Glutamatergic neuron (in vitro differentiated cells): ENCODE measurements at places on chromosomes 12 and 14.

- DNase-seq = no peak
Observed at GRCh38 chr12:20646239-20646827, 48.8 kb upstream of the SLCO1C1 start.

GRCh38 chr12:14935031-14935430, 3.3 kb downstream of the ERP27 start:
- DNase-seq = no peak

GRCh38 chr12:6288235-6288634, 22.2 kb upstream of the PLEKHG6 start:
- DNase-seq = no peak

DNA sequence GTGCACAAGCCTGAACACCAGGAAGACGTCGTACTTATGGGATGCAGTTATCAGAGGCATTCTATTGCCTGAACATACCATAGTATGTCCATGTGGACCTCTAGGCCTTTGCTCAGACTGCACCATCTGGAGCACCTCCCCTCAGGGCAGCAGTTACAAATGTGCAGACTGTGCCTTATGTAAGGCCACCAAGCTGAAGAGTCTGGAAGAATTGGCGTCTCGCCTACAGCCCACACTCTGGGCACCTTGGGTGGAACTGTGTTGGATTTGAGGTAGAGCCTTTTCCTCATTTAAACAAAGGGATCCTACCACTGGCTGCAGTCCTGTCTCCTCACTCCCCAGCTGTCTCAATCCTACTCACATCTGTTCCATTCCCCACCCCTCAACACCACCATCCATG, 204.3 kb upstream of the FRMD6 start:
- DNase-seq = no peak

DNA sequence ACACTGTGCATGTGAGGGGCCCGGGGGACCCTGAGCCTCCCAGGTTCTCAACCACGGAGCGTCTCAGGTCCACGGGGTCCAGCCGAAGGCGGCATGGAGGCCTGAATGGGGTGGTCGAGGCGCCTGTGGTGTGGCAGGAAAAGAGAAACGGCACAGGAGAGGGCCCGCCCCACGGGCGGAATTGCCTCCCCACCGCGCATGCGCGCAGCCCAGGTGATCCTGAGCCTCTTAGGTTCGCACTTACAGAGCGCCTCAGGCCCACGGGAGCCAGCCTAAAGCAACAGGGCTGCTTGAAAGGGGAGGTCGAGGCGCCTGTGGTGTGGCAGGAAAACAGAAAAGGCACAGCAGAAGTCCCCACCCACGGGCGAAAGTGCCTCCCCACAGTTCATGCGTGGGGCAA, 311.0 kb downstream of the ALG10 start:
- DNase-seq = no peak

DNA sequence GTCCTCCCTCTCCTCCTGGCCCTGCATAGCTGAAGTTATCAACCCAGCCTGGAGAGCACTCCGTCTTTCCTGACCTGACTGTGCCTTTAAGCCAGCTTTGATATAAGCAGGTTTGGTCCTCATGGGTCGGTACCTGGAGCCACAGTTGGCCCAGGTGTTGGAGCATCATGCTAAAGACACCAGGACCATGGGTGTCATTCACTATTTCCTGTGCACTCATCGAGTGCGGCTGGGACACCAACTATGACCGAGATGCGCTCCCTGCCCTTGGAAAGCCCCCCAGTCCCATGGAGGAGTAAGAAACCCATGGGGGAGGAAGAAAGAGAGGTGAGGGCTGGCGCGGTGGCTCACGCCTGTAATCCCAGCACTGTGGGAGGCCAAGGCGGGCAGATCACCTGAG, 78.9 kb upstream of the CCND2 start:
- no peak for DNase-seq

DNA sequence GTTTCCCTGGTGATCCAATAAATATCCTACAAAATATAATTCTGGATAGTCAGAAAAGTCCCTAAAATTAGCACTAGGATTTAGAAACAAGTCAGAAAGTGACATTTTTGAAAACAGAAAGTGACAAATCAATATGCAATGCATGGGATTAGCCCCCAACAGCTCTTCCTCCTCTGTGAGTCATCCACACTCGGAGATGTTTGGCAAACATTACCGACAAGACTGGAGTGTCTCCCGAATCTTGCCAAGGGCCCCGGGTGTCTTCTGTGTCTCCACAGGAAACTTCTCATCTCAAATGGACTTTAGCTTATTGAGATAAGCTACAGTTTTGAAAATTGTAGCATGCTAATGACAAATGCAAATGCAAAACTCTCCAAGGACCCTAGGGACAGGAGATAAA, 398.9 kb upstream of the CCDC196 start:
- DNase-seq = no peak

- DNase-seq = peak; percentile 62
Observed at GRCh38 chr12:55965240-55965639, 602 bp downstream of the PMEL start.

DNA sequence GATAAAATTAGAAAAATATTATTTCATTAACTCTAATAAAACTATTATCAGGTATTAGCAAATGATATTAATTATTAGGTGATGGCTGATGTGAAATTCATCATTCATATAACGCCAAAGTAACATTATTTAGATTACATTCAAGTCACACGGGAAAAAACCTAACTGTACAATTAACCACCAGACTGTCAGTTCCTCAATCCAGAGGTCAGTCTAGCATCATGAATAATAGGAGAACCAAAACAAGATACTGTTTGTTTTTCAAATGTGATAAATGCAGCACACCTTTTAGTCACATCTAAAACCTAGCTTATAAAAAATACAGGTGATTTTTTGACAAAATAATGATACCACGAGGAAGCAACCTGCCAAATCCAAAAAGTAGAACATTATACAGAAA, 19.6 kb downstream of the SENP1 start:
- DNase-seq = no peak

GRCh38 chr12:69099201-69099837, 140.1 kb upstream of the CPSF6 start:
- DNase-seq = no peak

GRCh38 chr14:105860615-105861580, 334.5 kb downstream of the TMEM121 start:
- no peak for DNase-seq

GRCh38 chr14:94501588-94502516, 7.4 kb downstream of the SERPINA12 start:
- no peak for DNase-seq

DNA sequence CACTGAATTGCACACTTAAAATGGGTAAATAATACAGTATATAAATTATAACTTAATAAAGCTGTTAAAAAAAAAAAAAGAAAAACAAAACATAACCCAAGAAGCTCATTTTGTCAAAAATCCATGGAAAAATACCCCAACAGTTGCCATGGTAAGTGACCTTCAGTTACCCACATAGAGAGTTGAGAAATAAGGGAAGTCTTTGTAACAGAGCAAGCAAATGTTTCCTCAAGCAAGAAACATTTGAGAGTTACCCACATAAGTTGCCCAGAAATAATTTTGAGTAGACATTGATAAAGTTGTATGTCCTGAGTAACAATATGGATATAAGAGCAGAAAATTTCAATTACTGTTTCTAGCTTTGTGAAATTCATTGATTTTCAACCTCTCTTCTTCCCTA, 227.4 kb downstream of the CCDC59 start:
- no peak for DNase-seq

GRCh38 chr12:18454330-18454729, 193.0 kb downstream of the PIK3C2G start:
- DNase-seq = no peak

DNA sequence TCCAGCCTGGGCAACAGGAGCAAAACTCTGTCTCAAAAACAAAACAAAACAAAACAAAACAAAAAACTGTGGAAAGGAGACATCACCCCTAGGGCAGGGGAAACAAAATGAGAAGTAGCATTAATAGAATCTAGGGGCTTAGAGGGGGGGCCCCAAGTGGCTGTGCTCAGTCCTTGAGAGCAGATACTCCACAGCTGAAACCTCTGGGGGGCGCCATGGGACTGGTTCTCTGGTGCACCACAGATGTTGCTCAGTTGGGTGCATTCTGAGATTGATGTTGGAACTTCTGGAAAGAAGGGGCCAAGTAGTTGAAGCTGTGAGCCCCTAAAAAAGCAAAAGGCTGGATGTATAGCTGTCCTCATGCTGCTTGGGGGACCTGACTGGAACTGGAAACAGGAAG, 11.8 kb upstream of the SYNE2 start:
- no peak for DNase-seq

GRCh38 chr12:9902539-9903228, 21.4 kb downstream of the KLRF2 start:
- DNase-seq = no peak

GRCh38 chr14:95294320-95294719, 25.4 kb downstream of the CLMN start:
- DNase-seq = no peak

DNA sequence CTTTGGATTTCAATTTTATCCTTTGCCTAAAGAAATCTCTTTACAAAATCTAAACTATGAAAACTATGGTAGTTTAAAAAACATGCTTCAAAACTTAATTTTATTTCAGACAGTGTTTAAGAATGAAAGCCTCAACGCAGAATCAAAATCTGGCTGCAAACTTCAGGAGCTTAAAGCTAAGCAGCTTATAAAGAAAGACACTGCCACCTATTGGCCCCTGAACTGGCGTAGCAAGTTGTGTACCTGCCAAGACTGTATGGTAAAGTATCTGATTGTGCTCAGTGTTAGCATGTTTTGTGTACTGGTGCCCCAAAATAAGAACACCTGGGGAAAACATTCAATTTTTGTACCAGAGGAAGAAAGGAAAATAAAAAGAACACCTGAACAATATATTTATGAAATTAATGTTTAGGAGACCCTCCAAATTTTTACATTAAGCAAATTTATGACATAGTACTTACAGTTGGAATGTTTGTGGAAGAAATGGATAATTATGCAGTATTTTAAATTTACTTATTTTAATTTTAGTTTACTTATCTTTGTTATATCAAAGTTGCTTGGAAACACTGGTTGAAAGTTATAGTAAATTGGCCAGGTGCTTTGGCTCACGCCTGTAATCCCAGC, 12.2 kb downstream of the UBR7 start:
- DNase-seq = no peak

DNA sequence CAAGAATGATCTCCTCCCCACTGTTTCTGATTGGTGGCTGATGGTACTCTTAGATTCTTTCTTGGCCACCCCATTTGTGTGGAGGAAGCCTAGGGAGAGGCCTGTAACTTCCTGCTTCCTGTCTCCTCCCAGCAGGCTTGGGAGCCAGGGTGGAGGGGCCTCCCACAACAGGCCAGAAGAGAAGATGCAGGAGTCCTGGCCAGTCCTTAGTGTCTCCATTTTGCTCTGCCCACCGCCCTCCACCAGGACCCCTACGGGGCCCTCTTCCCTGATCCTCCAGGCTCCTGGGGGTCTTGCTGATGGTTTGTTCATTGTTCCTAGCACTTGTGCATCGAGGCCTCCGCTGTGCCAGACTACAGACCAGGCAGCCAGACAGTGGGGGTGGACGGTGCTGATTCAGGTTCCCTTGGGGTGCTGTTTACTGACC, 6.8 kb downstream of the TSPAN9 start:
- DNase-seq = peak; percentile 13

DNA sequence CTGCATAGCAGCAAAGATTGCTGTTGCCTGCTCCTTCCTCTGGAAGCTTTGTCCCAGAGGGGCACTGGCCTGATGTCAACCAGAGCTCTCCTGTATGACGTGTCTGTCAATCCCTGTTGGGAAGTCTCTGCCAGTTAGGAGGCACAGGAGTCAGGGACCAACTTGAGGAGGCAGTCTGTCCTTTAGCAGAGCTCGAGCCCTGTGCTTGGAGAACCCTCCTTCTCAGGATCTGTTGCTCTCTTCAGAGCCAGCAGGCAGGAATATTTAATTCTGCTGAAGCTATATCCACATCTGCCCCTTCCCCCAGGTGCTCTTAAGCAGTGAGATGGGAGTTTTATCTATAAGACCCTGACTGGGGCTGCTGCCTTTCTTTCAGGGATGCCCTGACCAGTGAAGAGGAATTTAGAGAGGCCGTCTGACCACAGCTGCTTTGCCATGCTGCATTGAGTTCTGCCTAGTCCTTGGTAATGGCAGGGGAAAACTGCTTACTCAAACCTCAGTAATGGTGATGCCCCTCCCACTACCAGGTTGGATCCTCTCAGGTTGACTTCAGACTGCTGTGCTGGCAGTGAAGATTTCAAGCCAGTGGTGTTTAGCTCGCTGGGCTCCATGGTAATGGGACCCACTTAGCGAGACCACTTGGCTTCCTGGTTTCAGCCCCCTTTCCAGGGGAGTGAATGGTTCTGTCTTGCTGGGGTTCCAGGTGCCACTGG, 218.6 kb upstream of the SLC38A2 start:
- DNase-seq = peak; percentile 29

GRCh38 chr12:80260269-80260668, 160.9 kb downstream of the OTOGL start:
- DNase-seq = no peak

GRCh38 chr12:76462668-76463224, 96.8 kb downstream of the OSBPL8 start:
- DNase-seq = no peak

DNA sequence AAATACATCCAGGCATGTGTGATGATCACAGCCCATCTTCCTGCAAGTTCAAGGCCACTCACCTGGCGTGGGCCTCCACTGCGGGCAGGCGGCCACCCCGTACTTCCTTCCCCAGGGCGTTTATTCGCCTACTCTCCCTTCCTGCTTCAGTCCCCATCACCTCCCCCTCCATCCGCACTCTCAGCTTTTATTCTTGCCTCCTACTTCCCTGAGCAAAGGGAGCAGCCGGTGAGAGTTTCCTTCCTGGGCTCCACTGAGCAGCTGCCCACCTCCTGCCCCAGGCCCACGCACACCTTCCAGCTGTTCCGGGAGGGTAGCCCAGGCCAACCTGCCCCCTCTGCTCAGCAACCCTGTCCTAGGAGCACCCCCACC, 4.1 kb downstream of the CYP46A1 start:
- no peak for DNase-seq

- DNase-seq = no peak
Observed at GRCh38 chr12:26699237-26699636, 133.8 kb downstream of the ITPR2 start.

GRCh38 chr14:79571366-79571765, 639.9 kb downstream of the DIO2 start:
- DNase-seq = no peak

- DNase-seq = no peak
Observed at GRCh38 chr12:70645494-70646317, 8.5 kb upstream of the PTPRB start.

GRCh38 chr14:55417955-55418354, 6.3 kb upstream of the ATG14 start:
- DNase-seq = no peak
